ENCODE measurements at places on chromosomes 6 and 20. TPM values are rescaled to one million over a fixed set of nuclear protein-coding genes. Genes with fewer than 3 reads are reported as not detected.

GRCh38 chr20:31953556-31954148, 1.8 kb upstream of the PDRG1 start:
- no peak overlapping the region for H3K4me3 ChIP-seq
- H3K27me3 ChIP-seq = peaks cover 12% of the 10 kb centered on the region
- peaks cover 32% of the 10 kb centered on the region for H3K36me3 ChIP-seq
- H3K4me1 ChIP-seq = peaks cover 24% of the 10 kb centered on the region

GRCh38 chr20:5996765-5997164, 46.3 kb downstream of the MCM8 start:
- peaks cover 43% of the 10 kb centered on the region for H3K36me3 ChIP-seq
- no peak overlapping the region for H3K4me3 ChIP-seq
- H3K27me3 ChIP-seq = no peaks in the 10 kb centered on the region
- peak; percentile 98 for ATAC-seq
- peak overlapping the region; percentile 72 for H3K27ac ChIP-seq
- H3K4me1 ChIP-seq = peaks cover 5% of the 10 kb centered on the region

DNA sequence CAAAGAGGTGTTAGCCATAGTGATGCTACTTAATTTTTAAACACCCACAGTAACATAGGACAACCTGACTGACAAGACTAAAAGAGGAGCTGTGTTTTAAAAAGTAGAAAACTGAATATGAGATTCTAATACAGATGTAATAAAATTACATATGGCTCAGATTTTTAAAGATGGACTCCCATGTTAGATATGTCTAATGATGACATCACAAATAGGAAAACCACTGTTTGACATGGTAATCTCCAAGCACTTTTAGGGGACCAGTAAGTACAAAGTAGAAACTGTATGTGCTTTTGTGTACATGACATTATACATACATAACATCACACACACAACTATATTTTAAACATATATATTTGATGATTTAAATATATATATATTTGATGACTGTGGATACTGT, 16.8 kb downstream of the GCLC start:
- H3K36me3 ChIP-seq = peaks cover 7% of the 10 kb centered on the region
- peaks cover 18% of the 10 kb centered on the region for H3K4me1 ChIP-seq
- H3K27me3 ChIP-seq = no peaks in the 10 kb centered on the region
- ATAC-seq = no peak
- H3K27ac ChIP-seq = no peak overlapping the region

DNA sequence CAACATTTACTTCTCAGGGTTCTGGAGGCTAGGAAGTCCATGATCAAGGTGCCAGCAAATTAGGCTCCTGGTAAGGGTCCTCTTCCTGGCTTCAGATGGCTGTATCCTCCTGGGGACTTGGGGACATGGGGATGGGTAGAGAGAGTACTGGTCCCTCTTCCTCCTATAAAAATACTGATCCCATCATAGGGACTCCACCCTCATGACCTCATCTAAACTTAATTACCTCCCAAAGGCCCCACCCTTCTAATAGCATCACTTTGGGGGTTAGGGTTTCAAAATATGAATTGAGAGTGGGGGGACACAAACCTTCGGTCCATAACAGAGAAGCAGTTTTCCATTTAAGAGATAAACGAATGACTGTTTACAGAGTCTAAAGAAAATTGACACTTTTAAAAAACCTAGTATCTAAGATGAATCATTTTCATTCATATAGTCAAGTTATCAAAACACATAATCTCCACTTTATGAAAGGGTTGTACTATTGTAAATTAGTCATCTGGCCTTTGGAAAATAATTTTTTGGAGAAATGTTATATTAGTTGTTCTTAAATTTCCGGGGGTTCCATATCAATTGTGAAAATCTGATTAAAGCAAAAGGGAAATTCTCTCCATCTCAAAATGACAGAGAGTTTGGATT, 33.5 kb downstream of the ELOVL5 start:
- peak; percentile 43 for ATAC-seq
- peak overlapping the region; percentile 67 for H3K4me3 ChIP-seq
- H3K4me1 ChIP-seq = peaks cover 65% of the 10 kb centered on the region
- H3K36me3 ChIP-seq = peaks cover 36% of the 10 kb centered on the region
- H3K27me3 ChIP-seq = no peaks in the 10 kb centered on the region

GRCh38 chr6:115443825-115444478, 616.7 kb downstream of the FRK start:
- H3K36me3 ChIP-seq = no peaks in the 10 kb centered on the region
- H3K4me1 ChIP-seq = no peaks in the 10 kb centered on the region
- no peak for ATAC-seq
- no peaks in the 10 kb centered on the region for H3K27me3 ChIP-seq

Gene RFX6
- total RNA-seq = not detected

Gene IRF4
- total RNA-seq = 477 TPM

Gene FERMT1
- 0.48 TPM for total RNA-seq

Measured in activated T-helper 17 cell treated with anti-CD3 and anti-CD28 coated beads, Interleukin-2, amount 50 U/mL, for 72 hours (primary cell).